GM12878 (cell line): ENCODE measurements at places on chromosomes 4 and X. TPM values are rescaled to one million over a fixed set of nuclear protein-coding genes. Genes with fewer than 3 reads are reported as not detected.

MAGEA2 gene
- total RNA-seq: not detected in 2 replicates

P2RY10 gene
- total RNA-seq: 72.2 TPM in 2 replicates

SLC6A14 gene
- total RNA-seq: 0.05 and 0.24 TPM in 2 replicates

CLDN34 gene
- total RNA-seq: not detected in 2 replicates

GPRIN3 gene
- 0.03 and 0.05 TPM in 2 replicates for total RNA-seq

F8A2 gene
- total RNA-seq: not detected in 2 replicates

NHSL2 gene
- total RNA-seq: 0.05 TPM in 2 replicates

MAGEB1 gene
- not detected in 2 replicates for total RNA-seq
